ENCODE measurements at places on chromosomes 3 and 15.

DNA sequence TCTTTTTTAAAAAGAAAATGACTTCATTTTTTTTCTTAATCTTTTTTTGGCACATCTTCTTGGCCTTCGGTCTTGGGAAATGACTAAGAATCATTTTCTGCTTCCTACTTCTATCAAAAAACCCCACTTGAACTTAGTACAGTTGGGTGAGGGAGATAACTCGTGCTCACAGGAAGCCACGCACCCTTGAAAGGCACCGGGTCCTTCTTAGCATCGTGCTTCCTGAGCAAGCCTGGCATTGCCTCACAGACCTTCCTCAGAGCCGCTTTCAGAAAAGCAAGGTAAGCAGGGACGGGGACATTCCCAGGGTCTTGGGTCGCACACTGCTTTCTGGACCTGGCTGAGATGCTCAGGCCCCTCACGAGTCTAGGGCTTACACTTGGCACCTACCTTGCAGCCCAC is at the start of gene CCR4:
TSS of gene CCR4 (plus strand) at position 235 of the 402 bp plus-strand sequence. CDS start 1,779 bp downstream, outside the sequence.
- DNase-seq, result peak; percentile 65

DNA sequence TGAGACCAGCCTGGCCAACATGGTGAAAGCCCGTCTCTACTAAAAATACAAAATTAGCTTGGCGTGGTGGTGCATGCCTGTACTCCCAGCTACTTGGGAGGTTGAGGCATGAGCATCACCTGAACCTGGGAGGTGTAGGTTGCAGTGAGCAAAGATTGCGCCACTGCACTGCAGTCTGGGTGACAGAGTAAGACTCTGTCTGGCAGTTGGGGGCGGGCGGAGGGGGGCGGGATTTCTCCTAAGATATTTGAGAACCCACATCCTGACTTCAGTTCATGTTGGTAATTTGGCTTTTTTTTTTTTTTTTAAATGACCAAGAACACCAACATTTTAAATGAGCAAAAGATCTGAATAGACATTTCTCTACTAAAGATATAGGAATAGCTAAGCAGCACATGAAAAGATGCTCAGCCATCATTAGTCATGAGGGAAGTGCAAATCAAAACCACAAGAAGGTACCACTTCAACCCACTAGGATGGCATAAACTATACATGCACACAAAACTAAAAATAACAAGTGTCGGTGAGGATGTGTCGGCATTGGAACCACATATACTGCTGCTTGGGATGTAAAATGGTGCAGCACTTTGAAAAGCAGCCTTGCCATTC is 75.6 kb upstream of the LMOD3 start:
- DNase-seq, result peak; percentile 72

GRCh38 chr3:25707268-25707926 is 42.7 kb upstream of the TOP2B start:
- no peak for DNase-seq

DNA sequence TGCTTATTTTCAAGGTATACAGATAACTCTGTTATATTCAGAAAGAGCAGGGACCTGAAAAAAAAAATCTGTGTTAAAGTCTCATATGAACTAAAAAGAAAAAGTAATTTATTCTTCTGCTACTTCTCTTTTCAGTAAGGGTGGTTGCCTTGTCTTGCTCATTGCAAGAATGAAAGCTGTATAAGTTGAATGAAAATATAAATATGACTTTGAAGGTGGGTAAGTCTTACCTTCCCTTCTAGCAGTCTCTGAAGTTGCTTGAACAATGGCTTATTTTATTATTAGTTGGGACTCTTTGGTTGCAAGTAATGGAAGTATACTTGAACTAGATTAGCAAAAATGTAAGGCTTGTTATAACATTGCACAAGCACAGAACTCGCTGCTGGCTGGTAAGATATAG is 1554.9 kb downstream of the SI start:
- DNase-seq, result no peak

GRCh38 chr15:62262305-62262941 is 97.3 kb upstream of the C2CD4B start:
- no peak for DNase-seq

DNA sequence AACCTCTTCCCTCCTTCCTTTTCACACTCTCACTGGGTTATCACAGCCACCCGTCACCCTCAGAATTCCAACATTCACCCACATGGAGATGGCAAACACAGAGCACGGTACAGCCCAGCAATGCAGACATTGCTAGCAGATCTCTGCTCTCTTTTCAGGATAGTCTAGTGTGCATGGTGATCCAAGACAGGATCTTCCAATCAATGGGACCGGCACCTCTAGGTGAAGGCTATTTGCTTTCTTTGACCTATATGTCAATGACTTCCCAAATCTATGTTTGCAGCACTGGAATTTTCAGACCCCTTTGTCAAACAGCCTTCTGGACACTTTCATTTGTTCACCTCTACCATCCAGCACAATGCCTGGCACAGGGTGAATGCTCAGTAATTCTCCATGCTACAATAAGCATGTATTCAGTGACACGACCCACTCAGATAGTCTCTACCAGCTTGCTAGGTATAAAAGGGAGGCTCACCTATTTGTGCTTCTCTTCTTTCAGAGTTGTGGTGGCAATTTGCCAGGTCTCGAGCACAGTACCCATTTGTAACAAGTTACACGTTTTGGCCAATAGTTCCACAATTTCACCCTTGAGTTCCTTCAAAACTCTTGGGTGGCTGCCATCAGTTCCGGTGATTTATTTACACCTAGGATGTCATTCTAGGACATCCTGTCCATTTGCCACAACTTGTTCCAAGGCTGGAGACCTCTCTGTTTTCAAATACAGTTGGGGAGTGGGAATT is 279.1 kb upstream of the ICE2 start:
- DNase-seq, result no peak

- DNase-seq, result peak; percentile 60
Observed at GRCh38 chr3:159322322-159322939, 520.6 kb downstream of the MFSD1 start.

Data from stimulated activated CD8-positive, alpha-beta memory T cell treated with anti-CD3 and anti-CD28 coated beads, Interleukin-4, amount 100 ng/mL, for 48 hours (primary cell).